ENCODE measurements at places on chromosomes 4 and X.

DNA sequence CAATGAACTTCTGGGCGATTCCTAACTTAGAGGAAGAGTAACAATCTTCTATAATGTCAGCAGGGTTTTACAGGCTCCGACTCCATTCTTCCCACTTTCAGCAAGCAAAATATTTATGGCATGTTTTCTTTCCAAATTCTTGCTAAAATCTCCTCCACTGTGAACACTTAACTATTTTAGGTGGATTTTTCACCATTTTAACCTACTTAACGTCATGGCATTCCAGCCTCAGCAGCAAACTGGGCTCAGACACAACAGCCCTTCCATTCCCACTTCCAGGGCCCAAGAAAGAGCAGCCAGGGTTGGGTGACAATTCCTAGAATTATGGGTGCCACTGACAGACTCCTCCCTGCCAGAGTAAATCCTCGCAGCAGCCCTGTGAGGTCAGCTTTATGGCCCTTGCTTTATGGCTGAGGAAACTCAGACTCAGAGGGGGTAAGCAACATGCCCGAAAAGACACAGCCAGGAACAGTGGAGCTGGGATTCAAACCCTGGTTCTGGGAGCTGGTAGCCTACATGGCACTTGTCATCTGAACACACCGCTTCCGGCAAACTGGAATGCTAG, 112.8 kb upstream of the MAP3K15 start:
- DNase-seq, result no peak

DNA sequence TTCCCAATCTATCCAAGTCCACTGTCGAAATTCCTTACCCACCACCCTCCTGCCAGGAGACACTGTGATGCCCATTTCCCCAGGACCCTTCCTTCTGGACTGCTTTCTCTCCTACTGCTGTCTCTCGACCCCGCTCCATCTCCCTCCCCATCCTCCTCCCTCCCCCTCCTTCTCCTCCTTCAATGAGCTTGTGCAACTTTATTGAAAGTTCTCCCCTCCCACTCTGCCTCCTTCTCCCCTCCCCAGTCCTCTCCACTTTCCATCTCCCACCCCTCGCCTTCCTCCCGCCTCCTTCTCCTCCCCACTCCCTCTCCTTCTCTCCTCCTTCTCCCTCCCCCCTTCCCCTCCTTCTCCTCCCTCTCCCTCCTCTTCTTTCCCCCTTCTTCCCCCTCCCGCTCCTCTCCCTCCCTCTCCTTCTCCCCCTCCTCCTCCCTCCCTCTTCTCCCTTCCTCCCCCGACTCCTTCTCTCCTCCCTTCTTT, 116.6 kb upstream of the FAT1 start:
- no peak for DNase-seq

DNA sequence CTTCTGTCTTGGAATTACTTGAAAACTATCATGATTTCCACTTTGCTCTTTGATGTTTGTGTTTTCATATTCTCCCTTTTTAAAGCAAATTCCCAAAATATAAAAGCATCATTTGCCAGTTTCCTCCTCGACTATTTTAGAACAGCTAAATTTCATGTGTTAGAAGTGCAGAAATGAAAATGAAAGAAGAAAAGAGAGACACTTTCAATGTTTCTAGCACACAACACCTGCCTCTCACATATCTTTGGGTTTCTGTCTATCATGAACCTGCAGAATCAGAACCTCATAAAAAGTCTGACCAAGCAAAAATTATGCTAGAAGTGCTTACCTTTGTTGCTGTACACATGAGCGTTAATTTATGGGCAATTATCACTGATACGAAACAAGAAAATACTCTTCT, 1.9 kb upstream of the NEUROG2 start:
- DNase-seq, result no peak

- DNase-seq, result no peak
These were observed 2326.8 kb upstream of the AGA start for GRCh38 chr4:179768996-179769395.

- no peak for DNase-seq
These were observed 538.7 kb upstream of the PCDH7 start for GRCh38 chr4:30181512-30181911.

All from OCI-LY7 (cell line).